ENCODE measurements at places on chromosomes 12 and 14. TPM values are rescaled to one million over a fixed set of nuclear protein-coding genes. Genes with fewer than 3 reads are reported as not detected.

LHX5 gene
- total RNA-seq, result not detected

CFAP251 gene
- 0.35 TPM for total RNA-seq

BBOF1 gene
- total RNA-seq, result 1.1 TPM

KRT73 gene
- not detected for total RNA-seq

ETFBKMT gene
- total RNA-seq, result 2.1 TPM

CABP1 gene
- total RNA-seq, result not detected

CCDC198 gene
- not detected for total RNA-seq

HCAR1 gene
- total RNA-seq, result 0.23 TPM

KSR2 gene
- not detected for total RNA-seq

MYO1H gene
- total RNA-seq, result not detected

ALKBH2 gene
- total RNA-seq, result 14.0 TPM

CACNA2D4 gene
- total RNA-seq, result 5.9 TPM

FOXN3 gene
- total RNA-seq, result 85.6 TPM

- DNase-seq, result no peak
Observed at GRCh38 chr12:112430929-112431328, 12.2 kb downstream of the PTPN11 start.

DNA sequence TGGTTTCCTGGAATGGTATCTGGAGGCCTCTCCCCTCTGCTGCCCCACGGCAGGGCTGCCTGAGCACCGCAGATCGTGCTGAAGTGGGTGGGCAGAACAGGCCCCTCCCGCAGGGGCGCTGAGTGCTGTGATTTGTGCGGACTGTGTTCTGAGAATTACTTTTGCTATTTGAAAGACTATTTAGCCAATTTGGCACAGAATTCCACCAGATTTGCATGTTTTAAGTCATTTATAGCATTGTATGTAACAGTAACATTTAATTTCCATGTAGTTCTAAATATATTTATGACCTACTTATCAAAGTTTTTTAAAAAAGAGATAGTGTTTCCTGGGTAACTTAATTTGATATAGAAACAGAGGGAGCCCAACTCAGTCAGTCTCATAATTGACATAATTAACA lies 55.3 kb downstream of the TNFAIP2 start:
- DNase-seq, result no peak

- DNase-seq, result peak; percentile 78
Observed at GRCh38 chr12:94147991-94148738, at the start of gene PLXNC1. PLXNC1 (plus strand) TSS chr12:94148577; CDS start chr12:94148972, 395 bp downstream.

- no peak for DNase-seq
Observed at GRCh38 chr12:131711551-131712205, 788 bp downstream of the SFSWAP start.

- no peak for DNase-seq
Observed at GRCh38 chr12:103839609-103840461, 1.2 kb downstream of the NT5DC3 start.

- DNase-seq, result no peak
Observed at GRCh38 chr14:77714926-77715325, 7.0 kb downstream of the SLIRP start.

GRCh38 chr12:1970331-1970900 lies 33.8 kb downstream of the DCP1B start:
- DNase-seq, result no peak

GRCh38 chr12:92506891-92507290 lies 195.9 kb upstream of the PLEKHG7 start:
- no peak for DNase-seq

GRCh38 chr12:75476071-75476470 lies 4.5 kb upstream of the GLIPR1 start:
- DNase-seq, result no peak

GRCh38 chr14:74309125-74310022 lies 6.6 kb upstream of the ABCD4 start:
- no peak for DNase-seq

DNA sequence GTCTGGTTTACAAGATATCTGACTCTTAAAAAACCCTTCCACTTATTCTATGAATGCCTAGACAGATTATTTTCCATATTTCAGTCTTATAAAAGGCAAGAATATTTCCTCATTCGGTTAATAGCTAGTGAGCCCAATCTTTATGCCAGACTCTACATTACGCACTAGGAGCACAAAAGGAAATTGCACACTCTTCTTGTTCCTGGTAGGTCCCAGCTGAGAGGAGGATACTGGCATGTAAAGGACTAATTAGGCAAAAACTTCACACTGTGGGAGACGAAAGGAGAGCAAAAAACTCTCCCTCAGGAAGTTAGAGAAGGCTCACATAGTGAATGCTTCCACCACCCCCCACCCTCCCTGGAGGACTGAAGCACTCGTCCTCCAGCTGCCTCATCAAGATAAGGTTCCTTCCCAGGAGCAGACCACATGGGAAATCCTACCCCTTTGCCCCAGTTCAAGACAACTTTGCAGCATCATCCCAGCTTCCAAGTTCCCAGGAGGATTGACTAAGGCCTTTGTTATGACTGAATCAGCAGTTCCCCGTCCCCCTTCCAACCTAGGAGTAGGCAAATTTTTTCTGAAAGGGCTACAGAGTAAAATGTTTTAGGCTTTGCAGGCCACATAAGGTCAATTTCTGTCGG lies 14.5 kb downstream of the CAPZA3 start:
- DNase-seq, result no peak

DNA sequence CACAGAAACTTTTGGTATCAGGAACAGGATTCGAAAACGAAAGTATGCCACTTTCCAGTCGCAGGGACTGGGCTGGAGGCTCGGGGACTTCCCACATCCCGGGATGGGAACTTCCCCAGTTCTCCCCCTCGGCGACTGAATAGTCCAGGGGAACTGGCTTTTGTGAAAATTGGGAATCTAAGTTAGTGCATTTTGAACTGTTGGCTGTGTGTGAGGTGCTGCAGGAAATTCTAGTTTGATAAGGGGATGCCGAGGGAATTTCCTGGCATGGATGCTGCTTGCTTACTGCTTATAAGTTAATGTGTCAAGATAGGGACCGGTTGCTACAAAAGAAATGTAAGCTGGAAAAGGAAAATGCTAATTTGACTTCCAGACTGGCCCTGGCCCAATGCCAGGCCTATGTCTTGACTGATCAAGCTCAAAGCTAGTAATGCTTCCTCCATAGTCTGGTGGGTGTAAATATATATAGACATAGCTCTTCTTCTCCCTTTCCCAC lies 73.4 kb upstream of the EIF5 start:
- DNase-seq, result no peak

GRCh38 chr12:127599436-127599835 lies 667.5 kb upstream of the TMEM132C start:
- DNase-seq, result no peak

DNA sequence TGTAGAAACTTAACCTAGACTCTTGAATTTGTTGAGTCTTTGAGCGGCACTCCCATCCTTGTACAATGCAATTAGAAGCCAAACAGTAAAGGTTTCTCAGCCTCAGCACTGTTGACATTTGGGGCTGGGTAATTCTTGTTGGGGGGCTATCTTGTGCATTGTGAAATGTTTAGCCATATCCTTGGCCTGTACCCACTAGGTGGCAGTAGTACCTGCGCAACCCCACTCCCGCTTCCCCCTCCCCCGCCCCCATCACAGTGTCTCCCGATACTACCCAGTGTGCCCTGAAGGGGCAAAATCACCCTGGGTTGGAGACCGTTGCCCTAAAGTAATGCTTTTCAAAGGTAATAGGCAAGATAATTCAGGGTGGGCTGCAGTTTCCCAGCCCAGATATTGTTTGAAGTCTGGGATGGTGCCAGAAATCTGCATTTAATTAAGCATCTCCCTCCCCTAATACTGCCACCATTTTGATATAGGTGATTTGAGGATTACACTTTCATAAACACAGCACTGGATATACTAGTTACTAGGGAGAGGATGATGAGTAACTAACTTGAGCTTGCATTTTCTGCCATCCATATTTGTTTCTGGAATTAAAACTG lies 1.8 kb downstream of the COX6A1 start:
- DNase-seq, result peak; percentile 88

GRCh38 chr12:63790608-63790945 lies 10.9 kb downstream of the RXYLT1 start:
- DNase-seq, result no peak

GRCh38 chr12:75042125-75042524 lies 167.5 kb downstream of the KCNC2 start:
- DNase-seq, result no peak

DNA sequence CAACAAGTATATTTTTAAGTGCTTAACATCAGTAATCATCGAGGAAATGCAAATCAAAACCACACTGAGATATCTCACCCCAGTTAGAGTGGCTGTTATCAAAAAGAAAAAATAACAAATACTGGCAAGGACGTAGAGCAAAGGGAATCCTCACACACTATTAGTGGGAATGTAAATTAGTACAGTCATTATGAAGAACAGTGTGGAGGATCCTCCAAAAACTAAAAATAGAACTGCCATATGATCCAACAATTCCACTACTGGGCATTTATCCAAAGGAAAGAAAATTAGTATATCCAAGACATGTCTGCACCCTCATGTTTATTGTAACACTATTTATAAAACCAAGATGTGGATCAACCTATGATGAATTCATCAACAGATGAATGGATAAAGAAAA lies 149.0 kb upstream of the PWP1 start:
- DNase-seq, result no peak

- DNase-seq, result no peak
Observed at GRCh38 chr12:120738252-120739030, 12.8 kb downstream of the ACADS start.

GRCh38 chr12:76939701-76940100 lies 60.9 kb upstream of the CSRP2 start:
- no peak for DNase-seq

- DNase-seq, result no peak
Observed at GRCh38 chr12:79764641-79765040, 73.9 kb upstream of the PAWR start.

DNA sequence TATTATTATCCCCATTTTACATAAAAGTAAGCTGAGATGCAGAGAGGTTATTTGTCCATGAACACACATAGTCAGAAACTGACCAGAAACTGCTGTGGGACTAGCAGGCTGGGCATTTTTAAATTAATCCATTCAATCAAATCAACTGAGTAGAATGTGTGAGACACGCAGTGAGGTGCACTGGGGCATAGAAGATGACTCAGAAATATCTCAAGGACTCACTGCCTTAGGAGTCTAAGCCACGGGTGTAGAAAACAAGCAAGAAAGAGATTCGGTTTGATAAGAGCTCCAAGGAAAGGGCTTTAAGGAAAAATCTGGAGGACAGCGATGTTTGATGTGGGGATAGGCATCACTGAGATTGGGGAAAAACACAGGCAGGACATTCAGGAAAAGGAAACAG lies 127.8 kb downstream of the ANO2 start:
- DNase-seq, result no peak

DNA sequence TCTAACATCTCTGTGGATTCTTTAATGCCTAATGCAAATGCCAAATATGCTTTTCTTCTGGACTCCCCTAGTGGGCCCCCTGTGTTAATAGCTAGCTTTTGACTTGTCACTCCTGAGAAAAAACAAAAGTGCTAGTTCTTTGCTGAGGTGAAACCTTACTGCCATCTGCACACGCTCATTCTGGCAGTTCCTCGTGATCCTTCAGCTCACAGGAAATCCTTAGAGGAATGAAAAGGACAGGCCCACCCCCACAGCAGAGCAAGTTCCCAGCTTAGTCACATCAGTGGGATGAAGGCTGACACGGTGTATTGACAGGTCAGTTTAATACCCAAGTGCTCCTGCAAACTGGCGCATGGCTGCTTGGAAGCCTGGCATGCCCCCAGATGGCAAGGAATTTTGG lies 165.1 kb upstream of the ATP2B1 start:
- no peak for DNase-seq

- no peak for DNase-seq
Observed at GRCh38 chr14:74976264-74977113, 21.1 kb upstream of the PGF start.

DNA sequence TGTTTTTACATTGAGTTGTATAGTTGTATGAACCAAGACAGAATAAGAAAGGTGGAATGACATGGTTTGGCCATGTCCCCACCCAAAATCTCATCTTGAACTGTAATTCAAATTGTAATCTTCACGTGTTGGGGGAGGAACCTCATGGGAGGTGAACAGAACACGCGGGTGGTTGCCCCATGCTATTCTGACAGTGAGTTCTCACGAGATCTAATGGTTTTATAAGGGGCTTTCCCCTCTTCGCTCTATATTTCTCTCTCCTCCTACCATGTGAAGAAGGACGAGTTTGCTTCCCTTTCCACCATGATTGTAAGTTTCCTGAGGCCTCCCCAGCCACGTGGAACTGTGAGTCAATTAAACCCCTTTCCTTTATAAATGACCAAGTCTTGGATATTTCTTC lies 25.3 kb downstream of the DDHD1 start:
- DNase-seq, result no peak

DNA sequence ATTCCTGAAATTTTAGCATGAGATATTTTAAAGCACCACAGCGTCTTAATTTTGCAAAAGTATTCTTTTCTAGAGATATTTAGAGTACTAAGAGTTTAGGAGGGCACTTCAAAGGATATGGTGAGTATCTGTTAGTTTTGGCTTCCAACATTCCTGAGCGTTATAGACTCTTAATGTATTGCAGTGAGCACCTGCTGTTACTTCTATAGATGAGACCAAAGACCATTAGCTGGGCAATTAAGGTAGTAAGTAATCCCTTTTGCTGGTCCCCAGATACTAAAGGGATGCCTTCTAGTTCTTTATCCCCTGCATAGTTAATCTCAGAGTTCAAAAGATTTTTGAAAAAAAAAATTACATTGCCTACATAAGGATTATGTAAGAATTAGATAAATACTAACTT lies 975.6 kb downstream of the GALC start:
- DNase-seq, result no peak

DNA sequence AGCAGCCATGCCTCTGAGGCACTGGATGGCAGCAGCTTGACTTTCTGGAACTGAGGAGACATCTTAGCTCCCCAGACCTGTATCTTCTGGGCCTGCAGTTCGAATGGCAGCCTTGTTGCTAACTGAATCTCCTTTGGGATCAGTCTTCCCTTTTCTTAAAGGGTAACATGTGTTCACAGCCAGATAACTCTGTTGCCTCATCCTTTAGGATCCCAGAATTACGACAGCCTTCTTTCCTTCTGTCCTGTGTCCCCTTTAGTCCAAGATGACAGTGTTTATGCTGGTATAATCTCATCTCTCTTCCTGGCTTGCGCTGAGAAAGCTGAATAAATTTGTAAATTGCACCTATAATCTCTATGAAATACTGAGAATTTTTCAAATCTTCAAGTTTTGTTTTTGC lies 9.1 kb upstream of the ERC1 start:
- no peak for DNase-seq

- DNase-seq, result no peak
Observed at GRCh38 chr12:127054531-127054930, 1212.4 kb upstream of the TMEM132C start.

DNA sequence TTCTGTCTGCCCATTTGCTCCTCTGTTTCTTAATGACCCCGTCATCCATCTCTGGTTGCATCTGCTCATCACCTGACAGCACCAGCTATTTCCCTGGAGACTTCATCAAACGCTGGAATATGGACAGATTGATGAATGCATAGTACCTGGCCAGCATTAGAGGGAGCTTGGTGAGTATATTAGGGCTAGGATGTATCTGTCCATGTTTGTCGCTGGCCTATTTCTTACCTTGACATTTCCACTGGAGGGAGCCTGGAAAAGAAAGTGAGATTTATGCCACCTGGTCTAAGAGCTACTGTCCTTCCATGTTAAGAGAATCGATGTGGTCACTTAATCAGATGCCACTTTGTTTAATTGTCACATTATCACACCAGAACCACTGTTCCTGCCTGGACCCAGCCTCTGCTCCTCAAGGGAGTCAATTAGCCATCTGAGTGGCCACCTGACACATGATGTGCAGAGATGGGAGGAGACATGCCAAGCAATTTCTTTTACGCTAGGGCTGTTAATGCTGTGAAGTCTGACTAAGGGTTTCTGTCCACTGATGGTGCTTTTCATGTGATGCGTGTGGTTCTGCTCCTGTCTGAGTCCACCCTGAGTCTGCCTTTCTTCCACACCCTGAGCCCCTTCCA lies 75.3 kb upstream of the SFSWAP start:
- no peak for DNase-seq
